CD4-positive, alpha-beta T cell treated with Interleukin-6 for 4 hours (primary cell): ENCODE measurements at places on chromosomes 7 and 10.
A peak's percentile ranks its signal among the peaks of the same experiment; 100 is the strongest.

DNA sequence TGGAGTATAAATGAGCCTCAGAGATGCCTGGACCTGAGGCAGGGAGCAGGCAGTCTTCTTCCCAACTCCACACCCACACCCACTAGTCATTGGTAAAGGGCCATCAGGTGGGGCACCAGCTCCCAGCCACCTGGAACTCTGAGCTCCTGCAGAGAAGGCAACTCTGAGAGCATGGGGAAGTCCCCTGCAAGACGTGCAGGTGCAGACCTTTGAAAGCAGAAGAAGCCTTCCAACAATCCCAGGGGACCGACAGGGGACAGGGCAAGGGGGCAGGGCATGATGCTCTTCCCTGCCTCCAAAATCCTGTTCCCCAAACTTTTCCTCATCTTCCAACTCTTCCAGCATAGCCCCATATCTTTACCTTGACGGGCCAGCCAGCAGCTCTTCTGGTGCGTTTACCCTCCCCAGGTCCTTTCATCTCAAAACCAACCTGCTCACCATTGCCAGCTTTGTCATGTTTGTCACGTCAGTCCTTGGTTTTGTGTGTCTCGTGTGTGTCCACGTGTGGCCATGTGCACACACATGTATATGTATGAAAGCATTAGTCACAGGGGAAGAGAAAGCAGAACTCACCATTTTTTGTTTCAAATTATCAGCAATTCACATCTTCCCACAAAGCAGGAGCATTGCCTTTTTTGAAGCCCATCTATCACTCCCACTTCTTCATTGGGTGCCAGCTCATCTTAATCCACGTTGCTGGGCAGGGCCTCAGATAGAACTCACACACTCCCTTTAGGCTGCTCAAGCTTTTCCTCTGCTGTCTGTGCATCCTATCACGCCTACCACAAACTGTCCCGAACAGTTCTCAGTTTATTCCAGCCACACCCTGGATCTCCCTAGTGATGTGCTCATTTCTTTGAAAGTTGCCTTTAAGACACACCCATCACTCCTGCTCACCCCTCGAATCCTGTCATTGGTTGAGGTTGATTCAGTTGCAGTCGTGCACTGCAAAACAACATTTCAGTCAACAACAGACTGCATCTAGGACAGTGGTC lies 41.0 kb upstream of the AMPH start:
- DNase-seq = no peak

DNA sequence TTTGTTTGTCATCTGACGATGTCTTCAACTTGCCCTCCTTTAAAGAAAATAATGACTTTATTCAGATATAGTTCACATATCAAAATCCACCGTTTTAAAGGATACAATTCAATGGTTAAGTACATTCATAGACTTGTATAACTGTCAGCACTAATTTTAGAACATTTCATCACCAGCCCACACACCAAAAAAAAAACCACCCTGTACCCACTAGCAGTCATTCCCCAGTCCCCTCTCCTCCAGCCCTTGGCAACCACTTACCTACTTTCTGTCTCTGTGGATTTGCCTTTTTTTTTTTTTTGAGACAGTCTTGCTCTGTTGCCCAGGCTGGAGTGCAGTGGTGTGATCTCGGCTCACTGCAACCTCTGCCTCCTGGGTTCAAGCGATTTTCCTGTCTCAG lies 5.3 kb upstream of the HILPDA start:
- DNase-seq = no peak

DNA sequence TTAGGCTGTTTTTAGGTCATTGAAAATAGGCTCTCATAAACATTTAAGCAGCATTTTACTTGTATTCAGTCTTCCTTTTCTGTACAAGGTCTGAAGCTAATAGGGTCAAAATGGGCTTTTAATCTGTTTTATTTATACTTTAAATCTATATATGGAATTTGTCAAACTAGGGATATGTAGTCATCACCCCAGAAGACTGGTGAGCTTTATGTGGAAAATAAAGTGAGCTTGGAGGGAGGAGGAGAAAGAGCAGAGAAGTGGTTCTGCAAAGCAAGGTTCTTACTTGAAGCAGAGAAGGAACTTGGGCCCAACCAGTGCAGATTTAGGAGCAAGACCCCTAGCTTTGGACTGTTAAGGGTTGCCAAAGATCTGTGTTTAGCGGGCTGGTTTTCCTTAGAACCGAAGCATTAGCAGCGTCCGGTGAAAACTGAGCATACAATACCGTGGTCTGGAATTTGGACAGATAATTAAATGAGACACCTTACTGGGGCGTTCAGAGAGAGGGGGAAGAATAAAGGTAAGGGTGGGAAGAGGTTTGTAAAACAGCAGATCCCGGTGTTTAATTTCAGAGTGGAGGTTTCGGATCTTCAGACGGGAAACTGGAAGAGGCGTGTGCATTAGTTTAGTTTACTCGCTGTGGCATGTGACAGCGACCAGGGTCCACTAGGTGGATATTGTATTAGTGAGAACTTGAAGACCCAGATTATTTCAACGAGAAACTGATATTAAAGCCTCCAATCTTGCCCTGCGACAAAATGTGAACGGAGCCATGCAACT lies 2.4 kb downstream of the BAMBI start:
- no peak for DNase-seq

DNA sequence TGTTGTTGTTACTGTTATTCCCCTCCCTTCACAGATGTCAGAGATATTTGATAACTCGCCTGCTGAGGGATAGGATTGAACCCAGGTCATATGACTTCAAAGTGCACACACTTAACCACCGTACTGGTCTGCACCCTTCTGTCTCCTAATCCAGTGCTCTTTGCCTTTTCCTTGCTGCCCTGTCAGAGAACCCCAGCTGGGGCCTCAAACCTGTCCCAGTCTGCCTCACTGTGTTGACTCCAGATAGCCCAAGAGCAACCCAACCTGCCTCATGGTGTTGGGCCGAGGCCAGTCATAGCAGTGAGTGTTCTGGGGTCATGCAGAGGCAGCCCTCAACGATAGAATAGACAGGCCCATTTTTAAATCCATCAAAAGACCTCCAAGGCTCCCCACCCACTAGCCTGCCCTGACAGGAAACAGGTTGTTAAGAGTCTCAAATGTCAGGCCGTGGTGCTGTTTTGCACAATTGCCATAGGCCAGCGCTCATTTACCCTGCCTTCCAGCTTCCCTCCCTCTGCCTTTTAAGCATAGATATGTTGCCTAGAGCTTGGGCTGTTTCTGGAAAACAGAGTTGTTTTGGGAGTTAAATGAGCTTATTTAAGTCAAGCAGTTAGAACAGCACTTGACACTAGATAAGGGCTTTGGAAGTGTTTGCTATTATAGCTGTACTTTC lies 37.0 kb upstream of the PDCD4 start:
- peak; percentile 67 for DNase-seq
